ENCODE measurements at places on chromosomes 6 and 20.

GRCh38 chr6:3138341-3138740, 19.0 kb downstream of the TUBB2A start:
- no peak for DNase-seq

- DNase-seq = no peak
Observed at GRCh38 chr20:48261398-48261910, 476.2 kb upstream of the SULF2 start.

- DNase-seq = no peak
Observed at GRCh38 chr20:16569246-16570153, 3.7 kb downstream of the KIF16B start.

DNA sequence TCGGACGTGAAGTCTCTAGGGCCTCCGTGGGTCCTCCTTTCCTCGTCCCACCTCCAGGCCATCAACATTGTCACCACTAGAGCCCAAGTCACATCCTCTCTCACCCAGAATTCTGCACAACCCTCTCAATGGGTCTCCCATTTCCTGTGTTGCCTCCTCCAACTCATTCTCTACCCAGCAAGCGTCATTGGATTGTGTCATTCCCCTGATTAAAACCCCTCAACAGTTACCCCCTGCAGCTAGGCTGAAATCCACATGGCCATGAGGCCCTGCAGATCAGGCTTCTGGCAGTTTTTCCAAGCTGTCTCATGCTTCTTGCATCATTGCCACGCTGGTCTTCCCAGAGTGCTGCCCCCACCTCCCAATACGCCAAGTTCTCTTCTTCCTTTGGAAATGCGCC, 12.9 kb upstream of the FAM210B start:
- DNase-seq = no peak

DNA sequence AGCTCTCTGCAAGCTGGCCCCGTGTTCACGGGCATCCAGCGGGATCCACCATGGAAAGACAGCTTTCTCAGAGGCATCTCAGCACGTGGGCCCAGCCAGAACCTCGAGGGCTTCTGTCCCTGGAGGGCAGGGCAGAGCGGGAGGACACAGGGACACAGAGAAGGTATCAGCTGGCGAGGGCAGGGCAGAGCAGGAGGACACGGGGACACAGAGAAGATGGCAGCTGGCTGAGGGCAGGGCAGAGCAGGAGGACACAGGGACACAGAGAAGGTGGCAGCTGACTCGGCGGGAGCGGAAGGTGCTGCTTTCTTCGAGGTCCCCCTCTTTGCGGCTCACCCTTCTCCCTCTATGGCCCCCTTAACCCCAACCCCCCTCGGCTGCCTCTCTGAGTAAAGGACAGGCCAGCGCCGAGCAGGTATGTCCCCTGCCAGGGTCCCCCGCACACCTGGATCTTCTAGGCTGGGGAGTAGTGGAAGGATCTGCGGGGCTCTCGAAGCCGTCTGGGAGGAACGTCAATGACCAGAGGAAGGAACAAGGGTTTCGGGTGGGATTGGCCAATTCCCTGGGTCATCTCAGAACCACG, 28.9 kb upstream of the BHLHE23 start:
- DNase-seq = no peak

DNA sequence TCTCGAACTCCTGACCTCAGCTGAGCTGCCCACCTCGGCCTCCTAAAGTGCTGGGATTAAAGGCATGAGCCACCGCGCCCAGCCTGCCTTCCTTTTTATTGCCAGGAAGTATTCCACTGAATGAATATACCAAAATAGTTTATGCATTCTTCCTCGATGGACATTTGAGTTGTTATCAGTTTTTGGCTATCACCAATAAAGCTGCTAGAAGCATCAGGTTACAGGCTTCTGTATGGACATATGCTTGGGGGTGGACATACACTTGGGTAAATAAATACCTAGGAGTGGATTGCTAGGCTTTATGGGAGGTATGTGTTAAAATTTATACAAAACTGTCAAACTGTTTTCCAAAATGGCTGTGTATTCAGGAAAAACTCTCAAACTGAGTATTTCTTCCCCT, 10.0 kb upstream of the RPS10 start:
- no peak for DNase-seq

DNA sequence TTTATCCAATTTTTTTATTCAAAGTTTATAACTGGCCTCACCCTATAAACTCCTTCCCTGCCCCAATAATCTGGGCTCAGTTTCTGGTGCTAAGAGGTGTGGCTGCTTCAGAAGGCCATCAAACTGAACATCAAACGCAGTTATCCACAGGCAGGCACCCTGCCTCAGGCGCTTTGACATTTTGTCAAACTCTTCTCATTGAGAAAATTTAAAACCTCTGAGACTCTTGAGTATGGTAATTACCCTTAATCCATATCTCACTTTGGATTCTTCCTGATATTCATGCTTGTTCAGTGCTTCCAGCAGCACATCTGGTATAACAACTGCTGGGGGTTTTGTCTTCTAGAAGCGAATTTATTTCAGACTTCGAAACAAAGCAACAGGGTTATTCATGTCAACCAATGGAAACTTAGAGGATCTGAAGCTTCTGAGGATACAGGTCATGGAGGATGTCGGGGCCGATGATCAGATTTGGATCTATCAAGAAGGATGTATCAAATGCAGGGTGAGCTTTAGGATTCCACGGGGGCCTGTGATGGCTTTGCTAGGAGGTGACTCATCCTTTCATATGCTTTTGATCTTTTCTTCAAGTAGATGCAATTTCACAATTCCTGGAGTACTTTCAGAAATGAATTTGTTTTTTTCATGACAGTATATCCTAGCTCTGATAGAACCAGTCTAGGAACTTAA, 68.2 kb downstream of the RTN4IP1 start:
- DNase-seq = no peak

GRCh38 chr6:37868447-37868825, 48.9 kb downstream of the ZFAND3 start:
- peak; percentile 17 for DNase-seq

DNA sequence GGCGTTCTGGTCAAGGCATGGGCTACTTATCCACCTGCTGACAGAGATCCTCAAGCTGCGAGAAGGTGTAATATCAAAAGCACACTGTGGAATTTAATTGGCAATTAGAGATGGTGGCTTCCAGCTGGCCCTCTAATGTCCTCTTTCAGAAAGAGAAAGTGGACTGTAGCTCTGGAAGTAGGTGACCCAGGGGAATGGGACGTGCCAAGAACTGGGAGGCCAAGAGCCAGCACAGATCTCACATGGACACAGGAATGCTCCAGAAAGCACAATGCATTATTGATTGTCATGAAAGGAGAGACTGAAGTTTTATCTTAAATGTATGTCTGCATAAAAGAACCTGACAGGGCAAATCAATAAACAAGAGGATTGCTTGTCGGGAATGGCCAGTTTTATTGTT, 198.6 kb upstream of the CDH4 start:
- DNase-seq = no peak

DNA sequence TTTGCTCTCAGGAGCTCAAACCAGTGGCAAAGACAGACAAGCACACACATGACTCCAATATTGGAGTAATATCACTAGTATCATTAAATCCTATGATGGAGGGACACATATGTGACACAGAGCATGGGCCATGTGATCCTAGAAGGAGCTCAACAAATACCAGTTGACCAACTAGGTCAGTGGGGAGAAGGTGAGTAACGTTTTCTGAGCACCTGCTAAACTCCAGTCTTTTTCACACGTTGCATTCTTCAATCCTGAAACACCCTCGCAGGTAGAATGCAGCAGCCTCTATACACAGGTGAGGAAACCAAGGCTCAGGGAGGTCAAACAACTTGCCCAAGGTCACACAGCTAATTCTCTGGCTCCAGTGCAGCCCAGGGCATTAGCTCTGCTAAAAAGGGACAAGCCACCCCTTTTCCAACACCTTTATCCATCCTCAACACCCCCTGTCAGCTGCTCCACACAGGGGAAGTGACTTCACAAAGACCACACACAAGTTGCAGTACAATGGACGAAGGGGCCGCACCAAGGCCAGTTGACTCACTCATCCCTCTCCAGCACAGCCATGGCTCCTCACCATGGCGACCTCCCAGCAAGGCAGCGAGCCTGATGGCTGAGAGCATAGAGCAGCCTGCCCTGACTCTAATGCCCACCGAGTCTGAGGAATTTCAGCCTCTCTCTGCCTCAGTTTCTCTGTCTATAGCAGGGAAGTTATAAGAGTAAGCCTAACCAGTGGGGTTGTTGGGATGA, 4.4 kb downstream of the CAPN11 start:
- DNase-seq = no peak

GRCh38 chr6:63333440-63333839, 13.7 kb upstream of the LGSN start:
- DNase-seq = no peak

DNA sequence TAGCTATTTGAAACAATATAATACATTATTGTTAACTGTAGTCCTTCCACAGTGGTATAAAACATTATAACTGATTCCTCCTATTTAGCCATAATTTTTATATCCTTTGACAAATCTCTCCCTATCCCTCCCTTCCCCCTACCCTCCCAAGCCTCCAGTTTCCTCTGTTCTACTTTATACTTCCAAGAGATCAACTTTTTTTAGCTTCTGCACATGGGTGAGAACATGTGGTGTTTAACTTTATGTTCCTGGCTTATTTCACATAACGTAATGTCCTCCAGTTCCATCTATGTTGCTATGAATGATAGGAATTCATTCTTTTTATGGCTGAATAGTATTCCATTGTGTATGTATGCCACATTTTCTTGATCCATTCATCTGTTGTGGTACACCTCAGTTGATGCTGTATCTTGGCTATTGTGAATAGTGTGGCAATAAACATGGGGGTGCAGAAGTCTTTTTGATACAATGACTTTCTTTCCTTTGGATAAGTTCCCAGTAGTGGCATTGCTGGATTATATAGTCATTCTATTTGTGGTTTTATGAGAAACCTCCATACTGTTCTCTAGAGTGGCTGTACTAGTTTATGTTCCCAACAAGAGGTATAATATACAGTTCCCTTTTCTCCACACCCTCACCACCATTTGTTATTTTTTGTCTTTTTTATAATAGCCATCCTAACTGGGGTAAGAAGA, 205.0 kb downstream of the KCNQ5 start:
- no peak for DNase-seq

- no peak for DNase-seq
Observed at GRCh38 chr6:1409774-1410465, 20.5 kb downstream of the FOXF2 start.

GRCh38 chr6:106728296-106728870, 99.0 kb downstream of the QRSL1 start:
- DNase-seq = no peak

- no peak for DNase-seq
Observed at GRCh38 chr20:42981253-42981652, 208.5 kb downstream of the PTPRT start.
